ENCODE measurements at places on chromosomes 11 and 22. TPM values are rescaled to one million over a fixed set of nuclear protein-coding genes. Genes with fewer than 3 reads are reported as not detected.

Gene OR2AG2
- total RNA-seq = 0.14 TPM

DNA sequence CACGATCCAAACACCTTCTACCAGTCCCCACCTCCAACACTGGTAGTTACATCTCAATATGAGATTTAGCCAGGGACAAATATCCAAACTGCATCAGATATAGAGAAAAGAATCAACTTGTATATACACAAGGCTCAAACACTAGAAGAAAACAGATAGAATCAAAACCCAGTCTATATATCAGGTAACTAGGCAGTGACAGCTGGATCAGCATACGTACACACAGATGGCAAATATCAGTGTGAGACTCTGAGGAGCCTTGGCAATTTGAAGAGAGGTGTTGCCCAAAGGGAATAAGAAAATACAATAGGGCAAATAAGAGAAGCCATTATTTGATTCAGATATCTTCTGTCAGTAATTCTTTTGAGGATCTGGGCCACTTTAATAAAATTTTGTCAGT is 951.3 kb upstream of the CHORDC1 start:
- DNase-seq = no peak

DNA sequence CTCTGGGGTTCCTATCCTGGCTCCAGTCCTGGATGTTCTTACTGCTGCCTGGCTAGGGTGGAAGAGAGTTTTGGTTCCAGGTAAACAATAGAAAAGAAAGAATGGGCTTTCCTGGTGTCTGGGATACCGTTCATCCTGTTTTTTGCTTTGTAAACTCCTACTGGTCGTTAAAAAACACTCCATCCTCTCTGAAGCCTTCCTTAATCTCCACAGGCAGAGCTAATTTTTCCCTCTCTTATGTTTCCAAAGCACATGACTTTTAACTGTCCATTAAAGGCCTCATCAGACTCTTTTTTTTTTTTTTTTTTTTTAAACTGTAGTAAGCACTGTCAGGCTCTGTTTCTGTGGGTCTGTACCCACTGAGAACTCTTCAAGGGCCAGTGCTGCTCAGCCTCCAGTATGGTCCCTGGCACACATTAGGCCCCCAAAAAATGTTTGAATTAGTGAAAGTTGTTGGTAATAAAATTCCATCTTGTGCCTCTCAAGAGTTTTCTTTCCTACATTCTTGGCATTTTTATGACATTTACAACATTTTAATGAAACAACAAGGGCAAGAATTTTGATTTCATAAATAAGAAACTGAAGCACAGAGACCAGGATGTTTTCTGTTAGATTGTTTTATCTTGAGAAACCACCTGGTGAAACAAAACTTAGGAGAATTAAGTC is 104.2 kb downstream of the TEAD1 start:
- no peak for DNase-seq

Gene CHRDL2
- not detected for total RNA-seq

GRCh38 chr11:122226810-122227379 is 110.9 kb upstream of the BLID start:
- no peak for DNase-seq

Gene SPDYC
- not detected for total RNA-seq

Gene HOATZ
- not detected for total RNA-seq

DNA sequence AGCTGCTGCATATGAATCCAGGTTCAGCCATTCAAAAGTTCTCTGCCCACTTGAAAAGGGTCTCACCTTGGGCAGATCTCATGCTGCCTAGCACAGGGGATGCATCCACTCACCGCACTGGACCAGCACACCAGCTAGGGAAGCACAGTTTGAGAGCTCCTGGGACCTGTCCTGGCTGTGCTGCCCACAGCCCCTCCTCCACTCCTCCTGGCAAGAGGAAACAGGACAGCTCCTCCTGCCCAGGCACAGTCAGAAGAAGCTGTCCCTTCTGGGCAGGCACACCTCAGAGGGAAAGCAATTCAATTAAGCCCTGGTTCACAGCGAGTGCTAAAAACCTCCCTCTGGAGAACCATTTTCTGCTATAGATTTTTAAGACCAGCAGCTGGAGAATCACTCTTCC is 146.7 kb downstream of the ST3GAL4 start:
- no peak for DNase-seq

- DNase-seq = no peak
Observed at GRCh38 chr22:42321908-42322561, 51.6 kb upstream of the TCF20 start.

Gene SPI1
- not detected for total RNA-seq

Gene KREMEN1
- 4.8 TPM for total RNA-seq

DNA sequence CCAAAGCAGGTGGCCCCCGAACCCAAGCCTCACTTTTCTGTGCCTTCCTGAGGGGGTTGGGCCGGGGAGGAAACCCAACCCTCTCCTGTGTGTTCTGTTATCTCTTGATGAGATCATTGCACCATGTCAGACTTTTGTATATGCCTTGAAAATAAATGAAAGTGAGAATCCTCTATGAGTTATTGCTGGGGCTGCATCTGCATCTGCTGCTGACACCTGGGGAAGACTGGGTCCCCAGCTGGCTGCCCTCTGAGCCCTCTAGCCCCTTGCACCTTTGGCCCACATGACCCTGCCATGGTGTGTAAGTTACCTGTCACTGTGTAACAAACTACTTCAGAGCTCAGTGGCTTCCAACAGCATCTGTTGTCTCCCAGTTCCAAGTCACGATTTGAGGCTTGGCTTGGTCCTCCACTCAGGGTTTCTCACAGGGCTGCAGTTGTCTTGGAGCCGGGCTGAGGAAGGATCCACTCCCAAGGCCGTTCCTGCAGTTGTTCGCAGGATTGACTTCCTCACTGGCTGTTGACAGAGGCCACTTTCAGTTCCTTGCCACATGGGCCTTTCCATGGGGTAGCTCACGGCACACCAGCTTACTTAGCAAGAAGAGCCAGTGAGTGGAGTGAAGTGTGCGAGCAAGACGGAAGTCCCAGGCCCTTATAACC is 13.5 kb upstream of the UVRAG start:
- no peak for DNase-seq

DNA sequence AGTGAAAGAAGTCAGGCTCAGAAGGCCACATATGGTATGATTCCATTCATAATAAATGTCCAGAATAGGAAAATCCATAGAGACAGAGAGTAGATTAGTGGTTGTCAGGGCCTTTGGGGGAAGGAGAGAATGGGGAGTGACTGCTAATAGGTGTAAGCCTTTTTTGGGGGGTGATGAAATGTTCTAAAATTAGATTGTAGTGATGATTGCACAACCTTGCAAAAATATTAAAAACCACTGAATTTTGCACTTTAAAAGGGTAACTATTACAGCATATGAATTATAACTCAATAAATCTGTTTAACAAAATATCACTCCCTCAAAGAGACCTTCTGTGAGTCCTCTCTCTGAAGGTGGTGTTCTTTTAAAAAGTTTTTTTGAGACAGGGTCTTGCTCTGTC is 72.3 kb upstream of the GRK3 start:
- DNase-seq = no peak

GRCh38 chr22:33710326-33710725 is 209.9 kb downstream of the LARGE1 start:
- no peak for DNase-seq

Gene P4HA3
- total RNA-seq = 0.81 TPM

DNA sequence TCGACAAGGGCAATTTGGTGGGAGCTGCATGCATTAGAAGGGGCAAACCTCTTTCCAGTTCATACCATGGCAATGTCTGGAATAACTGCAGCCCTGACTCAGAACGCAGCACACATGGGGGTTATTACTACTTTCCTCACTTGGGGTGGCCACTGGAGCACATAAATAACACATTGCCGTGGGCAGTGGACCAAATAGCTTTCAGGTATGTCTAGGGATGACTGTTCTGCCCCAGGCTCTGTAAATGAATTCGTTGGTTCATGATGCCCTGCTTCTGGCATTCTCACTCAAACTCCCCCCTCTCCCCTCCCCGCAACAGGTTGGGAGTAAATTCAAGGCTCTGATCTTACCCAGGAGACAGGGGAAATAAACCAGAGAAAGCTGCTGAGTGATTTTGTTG is 238.0 kb upstream of the PLET1 start:
- peak; percentile 59 for DNase-seq
